ENCODE measurements at places on chromosomes 5 and 9.

GRCh38 chr5:171858303-171858702 lies 72.7 kb downstream of the SMIM23 start:
- DNase-seq = no peak

GRCh38 chr5:56565644-56566043 lies 249.7 kb upstream of the MAP3K1 start:
- DNase-seq = no peak

- peak; percentile 62 for DNase-seq
These were observed 51.2 kb downstream of the USP20 start for GRCh38 chr9:129886226-129887174.

GRCh38 chr5:143964919-143965318 lies 153.0 kb downstream of the HMHB1 start:
- no peak for DNase-seq

GRCh38 chr9:104903609-104904008 lies 24.3 kb downstream of the ABCA1 start:
- DNase-seq = no peak

Measured in activated naive CD8-positive, alpha-beta T cell treated with anti-CD3 and anti-CD28 coated beads, Interleukin-2, amount 10 ng/mL, durations not matched to agents 7 days and 5 days (primary cell).